ENCODE measurements at places on chromosomes 7 and 10.

GRCh38 chr10:60801522-60801921 lies 23.2 kb downstream of the CDK1 start:
- no peak for DNase-seq

GRCh38 chr10:58734664-58735063 lies 222.0 kb downstream of the BICC1 start:
- no peak for DNase-seq

DNA sequence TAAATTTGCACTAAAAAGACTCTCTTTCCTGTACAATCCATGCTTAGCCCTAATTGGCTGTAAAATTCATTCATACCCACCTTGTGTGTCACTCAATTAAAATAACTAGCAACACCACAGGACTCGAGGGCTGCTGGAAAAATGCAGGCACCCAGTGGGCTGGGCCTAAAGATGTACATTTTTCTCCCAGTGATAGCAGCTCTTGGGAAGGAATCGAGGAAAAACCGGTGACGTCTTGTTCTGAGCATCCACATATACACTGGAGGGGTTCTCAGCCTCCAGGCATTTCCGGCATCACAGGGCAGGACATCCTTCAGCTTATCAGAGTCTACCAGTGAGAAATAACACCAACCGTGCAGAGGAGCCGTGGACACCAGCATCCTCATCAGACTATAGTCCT lies 85.8 kb upstream of the PITRM1 start:
- DNase-seq, result no peak

- DNase-seq, result no peak
These were observed 149.8 kb upstream of the PRKCQ start for GRCh38 chr10:6729861-6730344.

DNA sequence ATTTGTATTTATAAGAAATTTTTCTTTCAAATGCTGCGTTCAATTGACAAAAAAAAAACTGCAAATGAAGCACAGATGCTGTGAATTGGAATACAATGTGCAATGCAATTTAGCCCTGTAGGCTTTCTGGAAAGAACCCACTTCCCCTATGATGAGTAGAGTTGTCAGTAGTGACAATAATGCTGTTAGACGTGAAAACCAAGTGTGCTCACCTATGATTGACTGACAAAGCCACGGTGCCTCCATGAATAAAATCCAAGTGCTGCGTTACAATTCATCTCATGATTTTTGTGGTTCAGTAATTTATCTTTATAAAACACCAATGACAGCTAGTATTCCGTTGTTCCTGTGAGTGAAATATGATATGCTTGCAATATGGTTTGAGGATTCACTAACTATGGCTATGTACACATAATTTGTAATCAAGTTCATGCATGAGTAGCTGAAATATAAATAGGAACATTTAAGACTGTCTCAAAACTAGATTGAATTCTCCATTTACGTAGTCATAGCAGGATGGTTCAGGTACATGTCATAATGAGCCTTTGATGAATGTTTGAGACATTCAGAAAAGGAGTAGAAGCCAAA lies 1160.3 kb downstream of the CNTNAP2 start:
- DNase-seq, result no peak

DNA sequence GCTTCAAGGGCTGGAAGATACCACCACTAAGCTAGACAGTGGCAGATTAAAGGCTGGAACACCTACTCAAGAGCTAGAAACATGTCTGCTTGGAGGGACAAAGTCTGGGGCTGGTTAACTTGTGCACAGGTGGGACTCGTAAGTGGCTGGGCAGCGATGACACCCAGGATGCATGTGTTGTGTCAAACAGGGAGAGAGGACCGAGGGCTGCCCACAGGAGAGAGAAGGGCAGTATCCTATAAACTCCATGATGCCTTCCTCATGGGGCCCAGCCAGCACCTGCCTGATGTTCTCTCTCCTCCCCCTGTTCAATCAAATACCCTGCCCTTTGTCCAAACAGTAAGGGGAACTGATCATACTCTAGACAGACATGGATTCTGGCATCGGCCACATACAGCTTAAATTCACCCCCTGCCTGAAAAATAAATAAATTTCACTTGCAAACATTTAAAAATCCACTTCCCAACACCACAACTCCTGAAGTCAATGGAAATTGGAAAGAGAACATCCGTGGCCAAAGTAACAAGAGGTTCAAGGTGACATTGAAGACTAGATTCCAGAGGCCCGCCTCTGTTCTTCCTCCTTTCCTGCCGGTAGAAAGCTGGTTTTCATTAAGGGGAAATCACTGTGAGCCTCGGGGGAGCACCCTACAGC lies 50.6 kb downstream of the CHST15 start:
- DNase-seq, result no peak

- DNase-seq, result no peak
These were observed 107.8 kb downstream of the TCERG1L start for GRCh38 chr10:131203456-131204357.

DNA sequence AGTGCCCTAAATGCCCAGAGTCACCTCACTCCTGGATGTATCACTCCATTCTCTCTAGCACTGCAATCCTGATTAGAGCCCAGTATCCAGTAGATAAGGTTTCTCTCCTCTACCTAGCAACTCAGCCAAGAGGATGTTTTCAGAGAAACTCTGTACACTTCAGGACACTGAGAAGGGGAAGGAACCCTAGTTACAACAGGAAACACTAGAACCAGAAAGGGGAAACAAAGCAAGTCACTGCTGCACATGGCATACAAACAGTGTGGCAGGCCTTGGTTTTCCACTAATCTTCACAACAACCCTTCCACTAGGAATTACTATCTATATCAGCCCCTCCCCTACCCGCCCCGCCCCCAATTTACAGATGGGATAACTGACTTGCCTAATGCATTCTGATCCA lies 1.6 kb downstream of the FAM204A start:
- no peak for DNase-seq

- no peak for DNase-seq
These were observed 18.9 kb upstream of the YAE1 start for GRCh38 chr7:39547336-39547735.

DNA sequence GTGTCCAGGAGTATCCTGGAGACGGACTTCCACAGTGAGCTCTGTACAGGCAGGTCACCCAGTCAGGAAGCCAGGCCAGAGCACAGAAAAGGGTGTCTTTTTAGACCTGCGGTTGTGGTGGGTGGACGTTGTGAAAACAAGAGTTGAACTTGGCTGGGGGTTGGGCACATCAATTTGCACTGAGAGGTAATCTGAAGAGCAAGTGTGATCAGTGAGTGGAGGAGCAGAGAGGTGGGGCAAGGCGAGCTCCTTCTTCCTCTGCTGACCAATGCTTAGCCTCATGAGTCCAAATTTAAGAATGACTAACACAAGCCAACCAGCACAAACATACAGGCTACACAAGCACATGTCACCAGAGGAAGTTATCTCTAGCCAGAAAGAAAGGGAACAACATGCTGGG lies 310.8 kb downstream of the TCERG1L start:
- no peak for DNase-seq

DNA sequence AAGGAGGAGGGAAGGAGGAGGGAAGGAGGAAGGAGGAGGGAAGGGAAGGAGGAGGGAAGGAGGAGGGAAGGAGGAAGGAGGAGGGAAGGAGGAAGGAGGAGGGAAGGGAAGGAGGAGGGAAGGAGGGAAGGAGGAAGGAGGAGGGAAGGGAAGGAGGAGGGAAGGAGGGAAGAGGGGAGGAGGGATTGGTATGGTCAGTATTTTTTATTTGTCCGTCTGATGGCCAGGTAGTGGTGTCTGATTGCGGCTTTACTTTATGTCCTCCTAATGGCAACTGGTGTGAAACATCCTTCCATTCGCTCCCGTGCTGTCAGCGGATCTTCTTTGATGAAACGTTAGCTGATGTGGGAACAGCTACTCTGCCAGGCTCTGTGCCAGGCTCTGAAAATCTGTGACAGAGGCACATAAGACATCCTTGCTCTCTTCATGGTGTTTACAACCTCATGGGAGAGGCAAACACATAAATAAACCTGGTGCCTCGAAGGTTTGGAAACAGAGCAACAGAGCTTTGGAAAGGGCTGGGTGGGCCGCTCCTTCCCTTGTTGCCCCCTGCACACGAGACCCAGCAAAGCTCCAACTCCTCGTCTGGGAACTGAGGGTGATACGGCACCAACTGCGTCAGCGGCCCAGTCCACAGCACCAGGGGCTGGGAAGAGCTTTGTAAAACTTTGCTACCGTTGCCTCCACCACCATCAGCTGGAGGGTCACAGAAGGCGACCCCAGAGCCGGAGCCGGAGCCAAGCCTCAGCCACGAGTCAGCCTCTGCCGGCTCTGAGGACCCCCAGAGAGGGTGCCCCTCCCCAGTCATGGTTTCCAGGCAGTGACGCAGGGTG lies 40.3 kb downstream of the PDGFA start:
- no peak for DNase-seq

- no peak for DNase-seq
These were observed 197.9 kb upstream of the KLF6 start for GRCh38 chr10:3982746-3983442.

- DNase-seq, result no peak
These were observed 102.0 kb upstream of the FAM20C start for GRCh38 chr7:90111-91063.

GRCh38 chr7:50206453-50207250 lies 97.9 kb upstream of the IKZF1 start:
- no peak for DNase-seq

DNA sequence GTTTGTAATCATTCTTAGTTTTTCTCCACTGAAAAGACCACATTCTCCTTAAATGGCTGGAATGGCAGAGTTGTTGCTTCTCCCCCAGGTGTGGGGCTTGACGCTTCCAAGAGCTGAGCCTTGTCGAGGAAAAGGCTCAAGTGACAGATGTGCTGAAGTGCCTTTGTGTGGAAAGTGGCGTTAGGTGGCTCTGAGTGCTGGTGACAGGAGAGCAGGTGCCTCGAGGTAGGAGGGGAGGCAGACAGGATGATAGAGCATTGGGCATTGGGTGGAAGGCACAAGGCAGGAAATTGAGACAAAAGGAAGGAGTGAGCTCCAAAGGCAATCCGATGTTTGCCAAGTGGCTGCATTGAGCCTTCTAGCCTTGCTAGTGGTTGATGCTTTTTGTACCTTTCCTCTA lies 6.7 kb downstream of the KIAA1217 start:
- DNase-seq, result no peak

DNA sequence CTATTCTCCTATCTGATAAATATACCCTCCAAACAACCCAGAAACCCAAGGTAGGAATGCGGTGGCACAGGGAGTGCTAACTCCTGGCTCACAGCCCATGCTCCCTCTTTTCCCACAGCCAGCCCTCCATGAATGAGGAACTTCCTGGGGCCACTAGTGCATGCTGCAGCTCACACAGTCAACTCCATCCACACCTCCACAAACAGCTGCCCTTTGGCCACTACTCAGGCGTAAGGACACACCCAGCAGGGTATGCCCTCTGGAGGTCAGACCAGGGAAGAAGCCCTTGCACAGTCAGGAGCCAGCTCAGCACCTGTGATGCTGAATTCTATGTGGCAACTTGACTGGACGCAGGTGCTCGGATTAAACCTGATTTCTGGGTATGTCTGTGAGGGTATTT lies 85.2 kb upstream of the PIK3CG start:
- DNase-seq, result no peak

- DNase-seq, result no peak
These were observed 1021.9 kb upstream of the AUTS2 start for GRCh38 chr7:68576366-68576765.

DNA sequence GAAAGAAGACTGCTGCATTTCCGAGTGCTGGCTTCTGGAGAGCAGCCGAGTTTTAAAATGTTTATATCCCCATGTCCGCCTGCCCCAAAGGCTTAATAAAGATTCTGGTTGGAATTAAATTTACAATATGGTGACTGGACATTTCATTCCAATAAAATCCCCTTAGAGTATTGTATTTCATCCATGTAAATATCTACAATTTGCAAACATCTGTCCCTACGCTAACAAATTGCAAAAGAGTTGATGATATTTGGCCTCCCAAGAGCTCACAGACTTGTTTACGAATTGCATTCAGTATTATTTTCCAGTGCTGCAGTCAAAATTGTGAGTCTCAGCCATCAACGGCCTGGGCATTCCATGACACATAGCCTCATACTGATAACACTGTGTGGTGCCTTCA lies 50.1 kb downstream of the PLEKHS1 start:
- DNase-seq, result no peak

GRCh38 chr10:618229-618989 lies 71.1 kb downstream of the DIP2C start:
- no peak for DNase-seq

- DNase-seq, result no peak
These were observed 85.3 kb upstream of the MGMT start for GRCh38 chr10:129381741-129382140.

GRCh38 chr7:31101544-31101943 lies 49.4 kb downstream of the ADCYAP1R1 start:
- DNase-seq, result no peak

GRCh38 chr10:84600947-84601346 lies 272.6 kb downstream of the CCSER2 start:
- no peak for DNase-seq

DNA sequence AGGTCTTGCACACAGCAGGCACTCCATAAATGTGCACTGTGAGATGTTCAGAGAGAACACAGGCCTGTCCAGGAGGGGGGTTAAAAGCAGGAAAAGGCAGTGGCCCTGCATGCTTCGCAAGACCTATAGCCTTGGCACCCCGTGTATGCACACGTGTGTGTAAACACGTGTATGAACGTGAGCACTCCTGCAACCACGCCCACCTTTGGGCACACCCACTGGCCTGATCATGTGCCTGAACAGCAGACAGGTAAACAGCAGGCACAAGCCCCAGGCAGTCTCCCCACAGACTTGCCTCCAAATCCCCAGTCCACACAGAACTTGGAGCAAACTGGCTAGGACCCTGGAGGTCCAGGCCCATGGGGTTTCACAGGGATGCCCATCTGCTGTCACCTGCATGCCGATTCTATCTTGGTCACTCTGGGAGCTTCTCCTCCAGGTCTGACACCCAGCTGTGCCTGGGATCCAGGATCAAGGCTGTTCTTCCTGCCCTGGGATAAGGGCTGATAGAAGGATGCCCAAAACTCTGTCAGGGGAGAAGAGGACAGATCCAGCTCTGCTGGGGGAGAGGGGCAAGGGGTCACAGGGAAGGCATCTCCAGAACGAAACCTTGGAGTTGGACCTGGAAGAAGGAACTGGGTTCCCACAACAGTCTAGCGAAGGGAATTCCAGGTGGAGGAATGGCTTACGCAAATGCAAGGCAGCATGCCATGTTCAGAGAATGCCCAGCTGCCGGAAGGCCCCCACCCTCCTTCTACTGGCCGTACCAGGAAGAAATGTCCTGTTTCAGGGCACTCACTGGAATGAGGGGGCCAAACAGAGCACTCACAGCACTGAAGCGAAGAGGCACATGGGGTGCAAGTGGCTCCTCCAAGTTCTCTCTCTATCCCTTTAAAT lies 14.3 kb upstream of the ZMIZ1 start:
- no peak for DNase-seq

GRCh38 chr10:65940816-65941662 lies 984.8 kb upstream of the LRRTM3 start:
- no peak for DNase-seq
